ENCODE measurements at places on chromosomes 4 and X.

- no peak for DNase-seq
These were observed at the start of gene FGFR3 for GRCh38 chr4:1792832-1793495. FGFR3 (plus strand) TSS chr4:1793293; CDS start chr4:1793935, 642 bp downstream.

- DNase-seq: no peak
These were observed 42.6 kb upstream of the NKX1-1 start for GRCh38 chr4:1448589-1449420.

DNA sequence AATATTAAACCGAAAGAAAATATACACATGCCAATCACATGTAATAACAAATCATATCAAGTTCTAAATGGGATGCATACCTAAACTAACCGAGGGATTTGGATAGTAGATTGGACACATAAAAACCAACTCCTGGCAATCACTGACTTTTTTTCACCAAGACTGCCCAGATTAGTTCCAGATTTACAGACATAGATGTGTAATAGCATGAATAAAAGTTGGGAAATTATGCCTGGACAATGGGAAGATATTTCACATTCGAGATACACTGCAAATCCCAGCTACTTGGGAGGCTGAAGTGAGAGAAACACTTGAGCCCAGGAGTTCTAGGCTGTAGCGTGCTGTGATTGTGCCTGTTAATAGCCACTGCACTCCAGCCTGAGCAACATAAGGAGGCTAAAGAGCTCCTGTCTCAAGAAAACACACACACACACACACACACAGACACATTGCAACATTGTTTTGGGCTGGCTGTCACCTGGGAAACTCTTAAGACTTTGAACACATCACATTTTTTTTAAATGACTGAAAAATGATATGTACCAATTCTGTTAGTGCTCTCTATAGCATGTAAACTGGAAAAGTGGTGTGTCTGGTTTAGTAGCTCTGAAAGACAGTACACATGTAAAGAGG is 5.7 kb downstream of the RAB40A start:
- no peak for DNase-seq

GRCh38 chr4:8005033-8005808 is 65.6 kb upstream of the AFAP1 start:
- DNase-seq: no peak

- no peak for DNase-seq
These were observed 459.8 kb downstream of the PABPC4L start for GRCh38 chr4:133741766-133742165.

DNA sequence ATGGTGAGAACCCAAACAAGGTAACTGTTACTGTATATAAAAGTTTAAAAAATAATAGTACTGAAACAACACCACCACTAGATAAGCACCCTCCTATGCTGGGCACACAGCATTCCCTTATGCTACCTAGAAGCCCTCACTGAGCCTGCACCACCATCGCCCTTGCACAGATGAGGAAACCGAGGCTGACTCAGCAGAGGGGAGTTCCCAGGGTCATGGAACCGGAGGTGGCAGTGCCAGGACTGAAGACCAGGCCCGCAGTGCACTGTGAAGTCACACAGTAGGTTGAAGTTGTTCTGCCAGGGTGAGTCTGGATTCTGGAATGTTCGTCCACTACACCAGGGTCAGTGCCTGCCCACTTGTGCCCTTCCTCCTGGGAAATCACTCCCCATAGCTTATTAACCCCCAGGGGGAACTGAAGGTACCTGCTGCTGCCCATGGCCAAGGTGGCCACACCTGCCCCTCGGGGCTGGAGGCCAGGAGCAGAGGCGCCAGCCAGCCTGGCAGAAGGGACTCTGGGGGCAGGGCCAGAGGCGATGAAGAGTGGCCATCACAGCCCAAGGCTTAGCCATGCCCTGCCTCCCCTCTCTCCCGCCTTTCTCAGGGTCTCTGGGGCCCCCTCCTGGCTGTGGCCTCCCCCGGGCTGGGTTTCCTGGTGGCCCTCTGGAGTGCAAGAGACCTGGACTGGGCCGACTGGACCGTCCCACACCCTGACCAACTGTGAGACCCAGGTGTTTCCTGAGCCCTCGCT is 15.1 kb upstream of the ABLIM2 start:
- no peak for DNase-seq

- DNase-seq: no peak
These were observed 354.1 kb downstream of the GPM6A start for GRCh38 chr4:175457956-175458355.

DNA sequence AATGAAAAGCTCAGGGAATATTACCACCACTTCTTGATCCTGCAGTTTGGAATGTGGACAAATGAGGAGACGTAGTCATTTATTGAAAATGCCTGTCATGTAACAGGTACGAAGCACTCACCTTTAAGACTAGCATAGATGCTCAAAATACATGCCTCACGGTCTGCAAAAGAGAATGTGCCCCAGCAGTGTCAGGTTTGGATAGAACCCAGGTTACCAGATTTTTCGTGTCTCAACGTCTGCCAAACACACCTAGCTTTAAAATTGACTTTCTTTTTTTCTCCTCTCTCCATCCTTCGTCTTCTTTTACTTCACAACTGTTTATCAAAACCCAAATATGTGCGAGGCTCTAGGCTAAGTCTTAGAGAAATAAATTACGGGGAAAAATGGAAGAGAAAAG is 606.8 kb upstream of the ATOH1 start:
- DNase-seq: no peak

DNA sequence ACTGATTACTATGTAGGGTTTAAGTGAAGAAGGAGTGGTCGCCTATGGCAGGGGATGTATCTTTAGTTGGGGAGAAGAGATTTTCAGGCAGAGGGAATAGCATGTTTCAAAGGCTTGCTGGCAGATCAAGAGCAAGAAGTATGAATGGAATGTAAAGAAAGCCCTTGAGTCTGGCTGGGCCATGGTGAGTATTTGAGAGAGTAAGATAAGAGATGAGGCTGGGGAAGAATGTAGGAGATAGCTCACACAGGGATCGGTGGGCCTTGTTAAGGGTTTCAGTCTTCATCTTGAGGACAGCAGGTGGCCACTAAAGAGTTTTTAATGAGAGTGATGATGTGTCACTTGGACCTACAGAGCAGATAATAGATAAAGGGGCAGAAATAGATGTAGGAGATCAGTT is 319.1 kb upstream of the RPS6KA3 start:
- no peak for DNase-seq

DNA sequence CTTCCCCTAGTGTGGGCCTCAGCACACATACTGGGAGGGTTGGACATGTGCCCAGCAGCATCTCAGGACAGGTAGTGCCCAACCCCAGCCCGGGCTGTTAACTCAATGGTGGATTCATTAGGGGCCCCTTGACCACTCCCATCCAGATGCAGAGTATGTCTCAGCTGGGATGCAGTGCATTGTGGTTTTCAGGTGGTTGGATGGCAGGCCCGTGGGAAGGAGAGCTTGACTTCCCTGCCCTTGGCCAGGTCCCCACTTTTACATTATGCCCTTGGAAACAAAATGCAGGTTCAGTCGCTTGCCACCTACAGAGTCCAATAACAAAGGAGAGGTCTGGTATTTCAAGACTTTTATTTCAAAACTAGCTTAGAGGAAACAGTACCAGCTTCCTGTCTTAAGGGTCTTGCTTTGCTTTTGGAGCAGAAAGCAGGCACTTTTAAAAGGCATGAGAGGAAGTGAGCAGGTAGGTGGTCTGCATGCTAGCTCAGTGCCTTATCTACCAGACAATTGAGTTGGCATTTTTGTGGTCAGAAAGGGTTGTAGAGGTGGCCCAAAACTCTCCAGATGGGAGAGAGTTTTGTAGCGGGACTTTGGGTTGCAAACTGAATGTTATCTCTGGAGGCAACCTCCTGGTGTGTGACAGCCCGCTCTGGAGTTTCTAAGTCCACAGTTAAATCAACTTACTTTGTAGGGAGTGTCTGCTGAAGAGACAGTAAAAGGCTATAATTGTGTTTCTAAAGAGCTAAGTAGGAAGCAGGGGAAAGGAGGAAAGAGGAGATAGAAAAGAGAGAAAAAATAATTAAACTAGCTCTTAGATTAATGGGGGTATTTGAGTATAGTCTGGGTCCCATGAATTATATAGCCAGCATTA is 171.0 kb downstream of the GALNTL6 start:
- DNase-seq: peak; percentile 45

GRCh38 chr4:119543779-119544178 is 84.8 kb downstream of the PDE5A start:
- no peak for DNase-seq

GRCh38 chr4:40607221-40607620 is 22.4 kb downstream of the RBM47 start:
- no peak for DNase-seq

GRCh38 chr4:11765849-11766453 is 337.3 kb upstream of the HS3ST1 start:
- DNase-seq: no peak

DNA sequence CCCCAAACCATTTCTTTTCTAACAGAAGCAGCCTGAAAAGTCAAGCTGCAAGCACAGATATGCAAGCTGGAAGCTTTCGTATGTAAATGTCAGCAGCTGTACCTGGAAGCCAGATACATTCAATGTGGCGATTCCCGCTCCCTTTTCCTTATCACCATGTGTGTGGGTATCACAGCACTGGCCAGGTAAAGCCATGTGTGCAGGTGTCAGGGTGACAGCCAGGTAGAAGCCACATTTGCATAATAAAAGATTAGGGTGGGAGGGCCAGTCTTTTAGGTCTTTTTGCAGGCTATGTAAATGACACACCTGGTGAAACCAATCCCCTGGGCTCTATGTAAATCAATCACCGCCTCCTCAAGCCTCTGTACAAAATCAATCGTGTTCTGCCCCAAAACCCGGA is 50.1 kb downstream of the RXFP1 start:
- no peak for DNase-seq

DNA sequence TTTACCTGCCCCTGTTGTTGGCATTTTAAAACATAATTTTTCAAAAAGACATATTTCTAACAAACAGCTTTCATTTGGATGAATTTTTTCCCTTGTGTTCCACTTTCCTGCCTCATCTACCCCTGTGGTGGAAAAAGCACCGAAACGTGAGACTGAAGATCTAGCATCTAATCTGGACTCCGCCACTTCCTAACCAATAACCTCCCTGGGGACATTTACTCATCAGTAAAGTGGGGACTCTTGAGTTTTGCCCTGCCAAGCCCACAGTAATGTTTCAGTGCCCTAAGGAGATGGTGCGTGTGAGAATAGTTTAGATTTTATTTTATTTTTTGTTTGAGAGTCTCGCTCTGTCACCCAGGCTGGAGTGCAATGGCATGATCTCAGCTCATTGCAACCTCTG is 56.7 kb downstream of the ADGRG2 start:
- DNase-seq: no peak

- DNase-seq: no peak
These were observed 9.9 kb downstream of the NSG1 start for GRCh38 chr4:4396628-4397440.

DNA sequence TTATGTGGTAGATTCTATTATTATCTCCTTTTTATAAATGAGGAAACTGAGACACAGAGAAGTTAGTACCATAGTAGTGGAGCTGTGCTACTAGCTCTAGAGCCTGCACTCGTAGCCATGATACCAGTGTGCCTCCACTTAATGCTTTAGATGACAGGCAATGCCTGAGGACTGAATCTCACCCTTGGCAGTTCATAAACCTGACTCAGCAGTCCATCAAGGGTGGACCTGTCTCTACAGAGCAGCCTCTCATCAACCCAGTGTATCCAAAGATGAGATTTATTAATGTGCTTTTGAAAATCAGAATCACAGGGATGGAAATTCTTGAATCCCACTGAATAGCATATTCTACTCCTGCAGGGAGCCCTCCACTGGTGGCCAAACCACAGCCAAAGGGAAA is 483.2 kb upstream of the DIPK2B start:
- no peak for DNase-seq

DNA sequence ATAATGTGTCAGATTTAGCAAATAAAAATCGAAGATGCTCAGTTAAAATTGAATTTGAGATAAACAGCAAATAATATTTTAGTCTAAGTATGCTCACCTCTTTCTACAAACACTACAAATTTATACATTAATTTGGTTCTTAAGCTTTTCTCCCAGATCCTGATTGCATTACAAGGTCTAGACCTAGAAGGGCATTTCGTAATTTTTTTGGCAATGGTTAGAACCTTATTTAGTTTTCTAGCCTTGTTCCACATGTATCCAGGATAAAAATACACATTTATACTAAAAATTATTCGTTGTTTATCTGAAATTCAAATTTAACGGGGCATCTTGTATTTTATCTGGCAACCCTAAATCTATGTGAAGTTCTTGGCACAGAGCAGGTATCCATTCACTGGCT is 2.5 kb upstream of the CDKL5 start:
- DNase-seq: no peak

- DNase-seq: no peak
These were observed 1.7 kb downstream of the MTMR1 start for GRCh38 chrX:150694738-150695410.

DNA sequence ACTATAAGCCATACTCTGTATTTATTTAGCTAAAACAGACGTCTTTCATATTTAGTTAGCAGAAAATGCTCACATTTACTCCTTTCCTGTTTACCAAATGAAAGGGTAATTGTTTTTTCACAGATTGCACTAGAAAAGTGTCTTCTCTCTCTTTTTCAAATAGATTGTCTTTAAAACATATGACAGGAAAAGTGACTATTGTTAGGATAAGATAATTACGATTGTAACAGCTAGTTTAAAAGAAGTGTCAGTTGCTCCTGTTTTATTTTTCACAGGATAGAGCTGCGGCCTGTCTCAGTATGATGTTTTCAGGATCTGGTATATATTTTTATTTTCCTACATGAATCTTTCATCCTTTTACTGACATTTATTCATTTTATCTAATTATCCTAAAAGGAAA is 353.5 kb downstream of the FBXO8 start:
- no peak for DNase-seq

GRCh38 chr4:112156112-112156511 is 10.9 kb downstream of the FAM241A start:
- DNase-seq: no peak

GRCh38 chr4:52507774-52508173 is 151.3 kb downstream of the USP46 start:
- no peak for DNase-seq

DNA sequence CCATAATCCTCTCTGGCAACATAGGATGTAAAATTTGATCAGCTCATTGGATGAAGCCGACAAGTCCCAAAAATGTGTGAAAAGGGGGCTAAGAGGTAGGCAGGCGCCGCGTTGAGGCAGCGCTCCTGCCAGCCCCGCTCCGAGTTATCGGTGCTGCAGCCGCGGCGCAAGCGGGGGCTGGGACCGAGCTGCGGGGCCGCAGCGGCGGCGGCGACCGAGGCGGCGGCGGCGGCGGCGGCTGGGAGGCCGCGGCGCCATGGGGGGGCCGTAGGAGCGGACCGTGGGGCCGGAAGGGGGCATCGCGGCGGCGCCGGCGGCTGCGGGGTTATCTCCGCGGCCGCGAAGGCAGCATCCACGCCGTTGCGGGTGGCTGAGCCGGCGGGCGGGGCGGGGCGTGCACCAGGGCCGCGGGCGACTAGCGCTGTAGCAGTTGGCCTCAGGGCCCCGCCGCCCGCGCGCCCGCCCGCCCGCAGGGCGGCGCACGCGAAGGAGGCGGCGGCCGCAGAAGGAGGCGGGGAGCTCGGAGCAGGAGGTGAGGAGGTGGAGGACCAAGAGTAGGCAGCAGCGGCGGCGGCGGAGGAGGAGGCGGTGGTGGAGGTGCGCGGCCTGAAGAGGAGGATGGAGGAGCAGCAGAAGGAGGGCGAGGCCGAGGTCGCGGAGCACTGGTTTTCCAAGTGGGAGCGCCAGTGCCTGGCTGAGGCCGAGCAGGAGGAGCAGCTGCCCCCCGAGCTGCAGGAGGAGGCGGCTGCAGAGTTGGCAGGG is 126.0 kb upstream of the CXorf66 start:
- peak; percentile 27 for DNase-seq

- no peak for DNase-seq
These were observed 25.6 kb upstream of the MMRN1 start for GRCh38 chr4:89868999-89869589.

Measured in SJSA1 (cell line).